ENCODE measurements at places on chromosomes 7 and 10.
A peak's percentile ranks its signal among the peaks of the same experiment; 100 is the strongest.

GRCh38 chr10:133357285-133358161, at the start of gene FUOM:
Gene FUOM, minus strand, starts transcription at chr10:133358019. Its CDS starts 12 bp downstream, at chr10:133358007.
- peak; percentile 64 for DNase-seq

- DNase-seq, result no peak
Observed at GRCh38 chr10:53846809-53847208, 954.2 kb downstream of the PCDH15 start.

DNA sequence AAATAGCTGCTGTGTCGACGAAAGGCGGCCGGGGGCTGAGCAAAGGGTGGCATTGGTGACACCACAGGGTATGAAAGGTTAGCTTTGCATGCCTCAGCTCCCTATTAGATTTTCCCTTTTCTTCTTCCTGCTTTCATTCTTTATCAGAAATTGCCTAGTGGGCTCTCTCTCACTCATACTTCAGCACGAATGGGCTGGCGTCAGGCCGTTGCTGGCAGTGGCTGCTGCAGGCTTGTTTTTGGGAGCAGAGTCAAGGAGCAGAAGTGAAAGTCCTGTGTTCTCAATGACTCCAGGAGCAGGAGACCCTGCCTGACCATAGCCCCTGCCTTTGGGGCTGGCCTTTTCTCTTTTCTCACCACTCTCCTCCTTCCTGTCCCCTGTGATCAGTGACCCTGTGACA, 318.0 kb downstream of the PLXNA4 start:
- no peak for DNase-seq

GRCh38 chr7:116524609-116525297, at the start of gene CAV1:
Gene CAV1, plus strand, starts transcription at chr7:116525036. Its CDS starts 27 bp downstream, at chr7:116525063.
- DNase-seq, result no peak

DNA sequence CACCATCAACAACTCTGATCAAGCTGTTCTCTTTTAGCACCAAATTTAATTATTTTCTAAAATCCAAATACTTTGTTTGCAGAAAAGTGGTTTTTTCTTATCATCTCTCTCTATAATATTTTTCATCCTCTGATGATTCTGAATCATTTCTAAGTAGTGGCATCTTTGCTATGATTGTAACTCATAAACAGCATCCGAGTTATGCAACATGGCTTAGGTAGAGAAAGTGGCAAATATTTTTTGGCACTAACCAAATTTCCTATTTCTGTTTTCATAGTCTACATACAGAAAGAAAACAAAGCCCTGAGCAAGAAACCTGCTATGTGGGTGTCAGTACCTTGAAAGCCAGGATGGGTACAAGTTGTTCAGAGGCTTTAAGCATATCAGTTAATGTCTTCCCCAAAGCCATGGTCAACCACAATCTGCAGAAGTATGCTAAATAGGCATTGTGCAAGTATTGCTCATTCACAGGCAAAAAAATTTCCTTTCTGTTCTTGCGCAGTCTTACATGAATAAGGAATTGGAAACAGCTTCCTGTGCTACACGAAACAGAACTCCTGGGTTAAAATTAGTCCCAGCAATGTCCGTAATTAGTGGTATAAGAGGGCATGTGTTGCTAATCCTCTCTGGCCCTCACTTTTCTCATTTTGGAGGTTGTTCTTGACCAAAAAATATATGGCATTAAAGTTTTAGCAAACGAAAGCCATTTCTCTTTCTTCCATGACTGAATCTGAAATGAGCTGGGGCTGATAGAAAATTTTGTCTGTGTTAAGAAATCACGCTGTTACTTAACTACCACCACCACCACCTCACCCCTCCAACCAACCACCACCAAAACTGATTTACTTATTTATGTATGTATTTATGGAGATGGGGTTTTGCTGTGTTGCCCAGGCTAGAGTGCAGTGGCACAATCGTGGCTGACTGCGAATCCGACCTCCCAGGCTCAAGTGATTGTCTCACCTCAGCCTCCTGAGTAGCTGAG, 325.6 kb upstream of the MAGI2 start:
- no peak for DNase-seq

DNA sequence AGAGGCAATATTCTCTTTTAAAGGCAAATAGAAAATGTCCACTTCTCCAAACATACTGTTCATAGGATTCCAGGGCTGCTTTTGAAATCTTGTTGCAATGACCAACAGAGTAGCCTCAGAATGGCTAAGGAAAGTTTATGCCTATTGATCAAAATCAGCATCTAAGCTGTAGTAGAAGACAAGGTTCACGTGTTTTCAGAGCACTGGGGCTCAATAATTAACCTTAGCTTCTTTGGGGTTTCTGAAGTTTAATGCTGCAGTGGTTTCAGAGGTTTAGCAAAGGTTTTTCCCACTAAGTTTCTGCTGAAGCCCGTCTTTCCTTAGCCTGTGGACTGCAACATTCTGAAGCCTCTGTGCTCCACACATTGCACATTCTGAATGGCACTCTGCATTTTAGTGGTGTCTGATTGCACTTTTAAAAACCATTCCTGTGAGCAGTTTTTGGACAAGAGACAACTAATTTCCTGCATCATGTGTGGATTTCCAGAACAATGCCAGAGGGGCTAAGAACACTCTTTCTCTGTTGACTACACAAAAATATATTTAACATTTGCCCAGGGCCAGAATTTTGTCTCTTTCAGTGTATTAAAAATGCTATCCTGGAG, 342.5 kb downstream of the PTEN start:
- no peak for DNase-seq

- DNase-seq, result no peak
Observed at GRCh38 chr7:92296235-92296634, 50.5 kb downstream of the ANKIB1 start.

DNA sequence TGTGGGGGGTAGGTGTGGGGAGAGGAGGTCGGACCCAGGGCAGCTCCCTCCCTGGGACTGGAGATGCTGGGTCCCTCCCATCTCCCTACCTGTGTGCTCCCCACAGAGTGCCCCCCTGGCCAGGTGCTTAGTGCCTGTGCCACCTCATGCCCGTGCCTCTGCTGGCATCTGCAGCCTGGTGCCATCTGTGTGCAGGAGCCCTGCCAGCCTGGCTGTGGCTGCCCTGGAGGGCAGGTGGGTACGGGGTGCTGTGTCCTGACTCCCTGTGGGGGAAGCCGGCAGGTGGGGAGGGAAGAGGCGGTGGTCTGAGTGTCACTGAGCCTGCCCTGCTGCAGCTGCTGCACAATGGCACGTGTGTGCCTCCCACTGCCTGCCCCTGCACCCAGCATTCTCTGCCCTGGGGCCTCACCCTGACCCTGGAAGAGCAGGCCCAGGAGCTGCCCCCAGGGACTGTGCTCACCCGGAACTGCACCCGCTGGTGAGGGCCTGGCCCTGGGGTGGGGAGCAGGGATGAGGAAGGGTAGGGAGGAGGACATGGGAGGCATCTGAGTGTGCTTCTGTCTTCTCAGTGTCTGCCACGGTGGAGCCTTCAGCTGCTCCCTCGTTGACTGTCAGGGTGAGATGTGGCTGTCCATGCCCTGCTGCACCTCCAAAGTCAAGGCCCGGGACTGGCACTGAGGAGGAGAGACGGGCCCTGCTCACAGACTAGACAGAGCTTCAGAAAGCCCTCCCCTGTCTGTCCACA, 11.7 kb upstream of the ZNF862 start:
- DNase-seq, result no peak

DNA sequence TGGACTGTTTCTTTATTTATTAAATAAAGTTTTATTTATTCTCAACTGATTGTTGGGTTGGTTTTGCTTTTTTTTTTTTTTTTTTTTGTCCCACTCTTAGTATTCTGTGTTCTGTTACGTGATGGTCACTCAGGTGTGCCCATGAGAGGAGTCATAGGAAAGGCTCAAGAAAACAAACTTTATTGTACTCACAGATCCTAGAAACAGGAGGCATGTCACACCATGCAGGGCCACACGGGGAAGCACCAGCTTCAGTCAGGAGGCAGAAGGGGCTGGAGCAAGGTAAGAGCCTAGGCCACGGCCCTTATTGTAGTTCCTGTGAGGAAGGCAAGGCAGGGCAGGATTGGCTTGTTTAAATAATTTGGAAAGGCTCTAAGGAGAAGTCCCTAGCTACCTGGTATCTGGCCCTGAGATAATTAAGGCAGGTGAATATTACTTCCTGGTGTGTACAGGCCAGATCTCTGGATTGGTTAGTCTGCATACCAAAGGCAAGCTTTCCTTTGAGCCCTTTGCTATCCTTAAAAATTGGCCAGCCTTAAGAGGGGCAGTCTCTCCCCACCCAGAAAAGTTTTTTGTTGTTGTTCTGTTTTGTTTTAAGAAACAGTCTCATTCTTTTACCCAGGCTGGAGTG, 8.3 kb downstream of the ATOH7 start:
- DNase-seq, result no peak

GRCh38 chr10:47013507-47014154, 102.4 kb downstream of the PTPN20 start:
- no peak for DNase-seq

DNA sequence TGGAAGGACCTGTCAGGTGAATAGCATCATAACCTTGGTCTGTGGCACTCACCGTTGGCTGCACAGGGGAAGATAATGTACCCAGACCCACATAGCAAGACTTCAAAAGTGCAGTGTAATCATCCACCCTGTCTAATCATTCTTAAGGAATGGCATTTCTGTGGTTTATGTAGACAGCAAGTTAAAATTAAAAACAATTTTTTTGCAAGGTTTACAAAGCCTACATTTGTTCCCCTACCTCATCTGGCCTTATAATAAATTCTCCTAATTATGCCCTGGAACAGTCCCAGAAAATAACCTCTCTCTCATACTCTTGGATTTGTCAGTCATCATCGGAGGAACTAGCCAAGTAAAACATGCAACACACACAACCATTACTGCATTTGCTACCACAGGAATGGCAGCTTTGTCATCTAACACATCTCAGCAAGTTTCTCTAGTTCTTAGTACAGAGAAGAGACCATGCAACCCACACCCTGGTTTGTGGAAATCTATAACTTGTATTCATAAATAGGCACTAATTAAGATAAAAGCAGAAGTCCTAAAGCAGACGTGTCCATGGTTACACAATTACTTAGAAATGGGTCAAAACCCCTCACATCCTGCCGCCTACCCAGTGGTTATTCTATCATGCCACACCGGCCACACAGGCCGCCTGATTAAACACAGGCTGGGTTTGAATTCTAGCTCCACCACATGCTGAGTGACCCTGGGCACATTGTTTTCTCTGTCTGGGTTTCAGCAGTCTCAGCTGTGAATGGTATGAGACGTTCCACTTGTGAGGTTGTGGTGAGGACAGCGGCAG, 19.1 kb downstream of the ABLIM1 start:
- DNase-seq, result no peak

- no peak for DNase-seq
Observed at GRCh38 chr10:3757638-3758490, 27.1 kb downstream of the KLF6 start.

GRCh38 chr10:100348389-100348927, 1.4 kb downstream of the SCD start:
- no peak for DNase-seq

DNA sequence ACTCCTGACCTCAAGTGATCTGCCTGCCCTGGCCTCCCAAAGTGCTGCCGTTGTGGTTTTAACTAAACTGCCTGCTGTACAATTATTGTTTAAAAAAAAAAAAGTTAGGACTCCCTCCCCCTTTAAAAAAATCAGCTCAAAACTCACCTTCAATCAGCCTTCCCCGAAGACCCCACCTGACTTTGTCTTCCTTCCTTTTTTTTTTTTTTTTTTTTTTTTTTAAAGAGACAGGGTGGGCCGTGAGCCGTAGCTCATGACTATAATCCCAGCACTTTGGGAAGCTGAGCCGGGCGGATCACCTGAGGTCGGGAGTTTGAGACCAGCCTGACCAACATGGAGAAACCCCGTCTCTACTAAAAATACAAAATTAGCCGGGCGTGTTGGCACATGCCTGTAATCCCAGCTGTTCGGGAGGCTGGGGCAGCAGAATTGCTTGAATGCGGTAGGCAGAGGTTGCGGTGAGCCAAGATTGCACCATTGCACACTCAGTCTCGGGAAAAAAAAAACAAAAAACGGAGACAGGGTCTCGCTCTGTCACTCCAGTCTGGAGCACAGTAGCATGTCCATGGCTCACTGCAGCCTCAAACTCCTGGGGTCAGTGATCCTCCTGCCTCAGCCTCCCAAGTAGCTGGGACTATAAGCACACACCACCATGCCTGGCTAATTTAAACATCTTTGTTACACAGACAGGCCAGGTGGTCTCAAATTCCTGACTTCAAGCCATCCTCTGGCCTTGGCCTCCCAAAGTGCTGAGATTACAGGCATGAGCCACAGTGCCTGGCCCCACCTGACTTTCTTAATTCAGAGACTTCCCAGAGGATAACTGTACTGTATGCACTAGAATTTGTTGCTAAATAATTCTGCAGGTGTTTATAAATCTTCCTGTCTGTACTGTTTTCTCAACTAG, 3.2 kb downstream of the FIS1 start:
- no peak for DNase-seq

DNA sequence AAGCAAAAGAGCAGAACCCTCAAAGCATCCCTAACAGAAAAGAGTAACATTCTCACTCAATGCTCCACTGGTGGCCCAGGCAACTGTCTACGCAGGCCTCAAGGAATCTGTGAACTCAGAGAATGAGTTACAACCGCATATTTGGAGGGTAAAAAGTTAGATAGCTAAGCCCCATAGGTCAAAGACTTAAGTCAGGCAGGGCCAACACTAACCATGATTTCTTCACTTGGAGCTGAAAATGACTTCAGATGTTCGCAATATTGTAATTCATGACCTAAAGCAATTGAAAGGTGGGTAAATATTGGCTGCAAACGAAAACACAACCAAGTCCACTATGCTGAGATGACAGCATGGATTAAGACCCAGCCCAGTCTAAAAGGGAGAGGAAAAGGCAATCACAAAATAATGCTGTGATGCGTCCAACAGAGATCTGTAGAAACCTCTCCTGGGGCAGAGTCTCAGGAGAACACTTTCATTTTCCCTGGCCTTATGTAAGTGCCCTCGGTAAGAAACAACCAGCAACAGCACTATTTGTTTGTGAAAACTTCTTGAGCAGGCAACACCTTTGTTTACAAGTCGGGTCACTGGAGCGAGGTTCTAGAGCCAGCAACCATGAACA, 176.5 kb downstream of the TNS3 start:
- DNase-seq, result no peak

DNA sequence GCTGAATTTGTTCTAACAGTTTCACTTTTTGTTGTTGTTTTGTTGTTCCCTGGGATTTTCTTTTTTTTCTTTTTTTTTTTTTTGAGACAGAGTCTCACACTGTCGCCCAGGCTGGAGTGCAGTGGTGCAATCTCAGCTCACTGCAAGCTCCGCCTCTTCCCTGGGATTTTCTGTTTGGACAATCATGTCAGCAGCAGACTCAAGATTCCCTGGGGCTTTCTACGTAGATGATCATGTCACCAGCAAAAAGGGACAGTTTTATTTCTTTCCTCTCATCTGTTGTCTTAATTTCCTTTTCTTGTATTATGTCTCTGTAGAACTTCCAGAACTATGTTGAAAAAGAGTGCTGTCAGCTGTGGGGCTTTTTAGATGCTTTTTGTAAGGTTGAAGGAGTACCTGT, 241.4 kb downstream of the TNS3 start:
- no peak for DNase-seq

- no peak for DNase-seq
Observed at GRCh38 chr10:114683162-114683561, 25.1 kb upstream of the ABLIM1 start.

- no peak for DNase-seq
Observed at GRCh38 chr10:35232527-35232926, 103.8 kb upstream of the CCNY start.

GRCh38 chr7:44073664-44074348, 8.4 kb upstream of the PGAM2 start:
- DNase-seq, result no peak

GRCh38 chr10:82814635-82815034, 939.6 kb downstream of the NRG3 start:
- no peak for DNase-seq

- no peak for DNase-seq
Observed at GRCh38 chr7:82319674-82320118, 123.9 kb downstream of the CACNA2D1 start.

- DNase-seq, result no peak
Observed at GRCh38 chr7:141708351-141708750, at the start of gene WEE2. Gene WEE2, plus strand, starts transcription at chr7:141708353. Its CDS starts 406 bp downstream, at chr7:141708759.
